ENCODE measurements at places on chromosomes 16 and 17.

GRCh38 chr17:71251276-71251675, 869.5 kb upstream of the SOX9 start:
- no peak for DNase-seq

DNA sequence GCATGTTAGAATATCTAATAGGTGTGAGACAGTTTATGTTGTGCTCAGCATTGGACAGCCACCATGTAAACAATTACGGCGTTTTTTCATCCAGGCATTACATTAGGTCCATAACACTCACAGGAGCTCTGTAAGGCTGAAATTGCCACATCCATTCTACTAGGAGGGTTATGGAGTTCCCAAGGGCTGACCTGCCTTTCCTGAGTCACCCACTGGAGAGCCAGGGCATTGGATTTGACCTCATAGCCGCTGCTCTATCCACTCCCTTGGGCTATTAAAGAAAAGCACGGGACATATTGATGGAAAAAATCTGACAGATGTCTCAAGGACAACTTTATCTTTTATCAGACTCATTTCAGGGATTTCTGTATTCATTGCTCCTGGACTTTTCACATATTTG, 306.3 kb upstream of the HSBP1 start:
- DNase-seq, result no peak

DNA sequence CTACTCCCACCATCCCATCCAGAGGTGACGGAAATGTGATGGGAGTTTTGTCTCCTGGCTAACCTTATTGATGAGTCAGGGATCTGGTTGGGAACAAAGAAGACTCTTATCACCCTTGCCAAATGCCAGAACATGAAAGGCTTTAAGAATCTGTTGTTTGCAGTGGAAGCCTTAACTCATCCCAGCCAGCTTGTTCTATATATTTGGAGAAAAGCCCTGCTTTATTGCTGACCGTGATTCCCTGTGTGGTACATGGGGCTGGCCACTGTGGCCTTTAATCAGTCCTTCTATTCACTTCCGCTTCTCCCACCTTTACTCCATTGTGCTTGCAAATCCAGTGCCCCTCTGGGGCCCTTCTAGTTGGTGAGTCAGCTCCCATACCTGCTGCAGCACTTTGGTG, 156.6 kb downstream of the PHKB start:
- no peak for DNase-seq

GRCh38 chr17:15124264-15124595, 140.9 kb downstream of the PMP22 start:
- DNase-seq, result no peak

DNA sequence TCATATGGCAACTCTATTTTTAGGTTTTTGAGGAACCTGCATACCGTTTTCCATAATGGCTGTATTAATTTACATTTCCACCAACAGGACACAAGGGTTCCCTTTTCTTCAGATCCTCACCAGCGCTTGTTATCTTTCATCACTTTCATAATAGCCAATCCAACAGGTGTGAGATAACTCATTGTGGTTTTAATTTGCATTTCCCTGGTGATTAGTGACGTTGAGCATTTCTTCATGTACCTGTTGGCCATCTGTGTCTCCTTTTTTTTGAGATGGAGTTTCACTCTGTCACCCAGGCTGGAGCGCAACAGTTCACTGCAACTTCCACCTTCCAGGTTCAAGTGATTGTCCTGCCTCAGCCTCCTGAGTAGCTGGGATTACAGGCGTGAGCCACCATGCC, 36.2 kb upstream of the ABCC3 start:
- DNase-seq, result no peak

GRCh38 chr17:50213026-50214022, 11.9 kb upstream of the COL1A1 start:
- DNase-seq, result peak; percentile 51

GRCh38 chr16:63720848-63721247, 1401.0 kb downstream of the CDH11 start:
- DNase-seq, result no peak

- no peak for DNase-seq
Observed at GRCh38 chr16:53112015-53112414, 57.2 kb downstream of the CHD9 start.

DNA sequence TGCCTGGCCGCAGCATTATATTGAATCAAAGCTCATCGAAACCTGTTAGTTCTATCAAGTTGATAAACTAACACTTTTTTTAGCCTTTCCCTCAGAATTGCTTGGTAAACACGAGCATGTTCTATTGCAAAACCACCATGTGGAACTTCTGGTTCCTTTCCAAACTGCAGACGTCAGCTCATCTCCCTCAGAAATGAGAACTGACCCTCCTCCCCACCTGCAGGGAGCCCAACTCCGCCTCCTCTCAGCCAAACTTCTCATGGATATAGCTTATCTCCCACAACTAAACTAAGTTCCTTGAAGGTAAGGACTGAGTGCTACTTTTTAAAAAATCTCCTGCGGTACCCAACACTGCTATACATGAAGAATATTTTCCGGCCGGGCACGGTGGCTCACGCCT, 6.7 kb downstream of the SHMT1 start:
- no peak for DNase-seq

DNA sequence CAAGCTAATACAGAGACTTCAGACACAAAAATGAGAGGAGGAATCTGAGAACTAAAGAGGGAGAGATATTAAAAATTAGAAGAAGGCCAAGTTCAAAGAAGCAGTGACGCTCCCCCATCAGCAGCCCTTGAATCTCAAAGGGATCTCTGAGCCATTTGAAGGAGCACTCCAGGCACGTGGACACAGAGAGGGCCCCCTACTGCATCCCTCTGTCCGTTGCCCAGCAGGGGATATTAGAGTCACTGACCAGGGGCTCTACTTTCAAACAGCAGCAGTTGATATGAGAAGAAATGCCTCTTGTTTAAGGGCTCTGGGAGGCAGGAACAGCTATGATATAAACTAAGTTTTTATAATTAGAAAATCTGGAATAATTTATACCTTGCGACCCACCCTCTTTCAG, 479.0 kb upstream of the SALL1 start:
- no peak for DNase-seq

Measured in CD4-positive, alpha-beta T cell treated with Interferon alpha-2 for 1 hour (primary cell).